ENCODE measurements at places on chromosomes 1 and 21.

GRCh38 chr1:182662121-182662890, 22.1 kb downstream of the RGS8 start:
- DNase-seq: no peak

DNA sequence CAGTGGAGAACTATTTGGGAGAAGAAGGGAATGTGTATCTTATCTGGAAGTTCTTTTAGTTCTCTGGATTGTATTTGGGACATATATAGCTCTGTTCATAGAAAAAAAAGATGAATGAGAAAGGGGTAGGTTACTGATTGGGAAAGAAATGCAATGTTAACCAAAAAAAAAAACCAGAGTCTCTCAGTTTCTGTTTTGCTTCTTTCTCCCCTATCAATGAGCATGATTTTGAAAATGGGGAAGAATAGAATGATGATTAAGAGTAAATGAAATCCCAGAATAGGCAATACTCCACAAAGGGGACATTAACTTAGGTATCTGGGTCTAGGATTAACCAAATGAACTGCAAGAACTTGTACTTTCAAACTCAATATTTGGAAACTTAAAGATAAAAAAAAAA, 92.9 kb downstream of the RHOU start:
- no peak for DNase-seq

- DNase-seq: no peak
Measured at GRCh38 chr21:14615359-14615974, 69.4 kb upstream of the SAMSN1 start.

DNA sequence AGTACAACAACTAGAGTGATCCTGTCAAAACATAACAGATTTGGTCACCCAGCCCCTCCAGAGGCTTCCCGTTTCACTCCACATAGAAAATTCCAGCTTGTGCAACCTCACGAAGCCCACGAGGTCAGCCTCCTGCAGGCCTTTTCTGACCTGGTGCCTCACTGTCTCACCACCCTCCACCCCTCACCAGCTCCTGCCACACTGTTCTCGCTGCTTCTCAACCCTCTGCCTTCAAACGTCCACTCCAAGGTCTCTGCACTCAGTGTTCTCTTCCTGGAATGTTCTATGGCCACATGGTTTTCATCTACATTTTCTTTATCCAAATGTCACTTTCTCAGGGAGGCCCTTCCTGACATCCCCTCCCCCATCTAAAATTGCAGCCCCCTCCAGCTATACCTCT, 178.9 kb downstream of the DHRS3 start:
- DNase-seq: no peak

DNA sequence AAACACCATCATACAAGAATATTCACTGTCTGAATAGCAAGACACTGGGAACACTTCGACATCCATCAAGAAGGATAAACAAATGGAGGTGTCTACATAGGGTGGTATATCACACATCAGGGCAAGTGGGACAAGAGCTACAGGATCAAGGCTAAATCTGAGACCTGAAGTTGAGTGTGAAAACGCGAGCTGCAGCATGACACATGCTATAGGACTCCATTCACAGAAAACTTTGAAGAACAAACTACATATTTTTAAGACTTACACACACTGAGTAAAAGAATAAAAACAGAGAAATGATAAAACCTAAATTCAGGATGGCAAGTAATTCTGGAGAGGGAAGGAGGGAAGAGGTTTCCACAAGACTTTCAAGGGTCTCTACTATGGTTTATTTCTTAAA, 2.1 kb downstream of the TTC39A start:
- DNase-seq: no peak

GRCh38 chr1:87392248-87393192, 63.8 kb downstream of the LMO4 start:
- DNase-seq: peak; percentile 63

DNA sequence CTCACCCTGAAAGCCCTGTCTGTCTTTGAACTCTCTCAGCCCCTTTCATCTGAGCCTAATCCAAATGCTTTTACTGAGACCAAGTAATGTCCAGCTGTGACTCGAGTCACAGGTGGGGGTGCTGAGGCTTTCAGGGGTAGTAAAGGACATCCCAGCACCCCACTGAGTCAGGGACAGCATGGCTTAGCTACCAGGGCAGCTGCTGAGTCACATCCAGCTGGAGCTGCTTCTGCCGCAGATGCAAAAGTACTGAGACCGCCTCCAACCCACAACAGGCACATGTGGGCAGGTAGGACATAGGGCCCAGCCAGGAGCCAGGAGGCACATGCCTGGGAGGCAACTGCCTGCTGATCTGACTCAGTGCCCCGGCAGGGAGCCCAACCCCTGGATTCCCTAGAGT, 6.7 kb upstream of the VSIG8 start:
- DNase-seq: peak; percentile 41

GRCh38 chr21:14878971-14879370, 185.8 kb downstream of the NRIP1 start:
- DNase-seq: no peak

- no peak for DNase-seq
Measured at GRCh38 chr1:201022820-201023516, 546 bp downstream of the KIF21B start.

DNA sequence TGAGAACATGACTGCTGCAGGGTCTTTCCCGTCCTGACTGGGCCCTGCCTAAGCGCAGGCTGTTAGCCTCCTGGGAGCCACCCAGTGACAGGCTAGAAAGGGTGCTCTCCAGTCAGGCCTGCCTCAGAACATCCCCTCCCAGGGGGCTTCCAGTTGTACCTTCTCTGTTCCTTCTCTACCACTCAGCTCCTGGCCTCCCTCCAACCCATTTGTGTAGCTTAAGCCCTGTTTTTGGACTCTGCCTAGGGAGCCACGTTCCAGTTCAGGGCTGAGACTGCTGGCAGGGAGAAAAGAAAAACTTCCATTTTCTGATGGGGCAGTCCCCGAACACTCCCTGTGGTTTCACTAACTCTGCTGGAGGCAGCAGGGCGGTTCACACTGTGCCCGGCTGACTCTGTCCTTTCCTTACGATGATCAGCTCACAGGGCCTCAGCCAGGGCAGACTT, 15.3 kb upstream of the POU3F1 start:
- DNase-seq: no peak

DNA sequence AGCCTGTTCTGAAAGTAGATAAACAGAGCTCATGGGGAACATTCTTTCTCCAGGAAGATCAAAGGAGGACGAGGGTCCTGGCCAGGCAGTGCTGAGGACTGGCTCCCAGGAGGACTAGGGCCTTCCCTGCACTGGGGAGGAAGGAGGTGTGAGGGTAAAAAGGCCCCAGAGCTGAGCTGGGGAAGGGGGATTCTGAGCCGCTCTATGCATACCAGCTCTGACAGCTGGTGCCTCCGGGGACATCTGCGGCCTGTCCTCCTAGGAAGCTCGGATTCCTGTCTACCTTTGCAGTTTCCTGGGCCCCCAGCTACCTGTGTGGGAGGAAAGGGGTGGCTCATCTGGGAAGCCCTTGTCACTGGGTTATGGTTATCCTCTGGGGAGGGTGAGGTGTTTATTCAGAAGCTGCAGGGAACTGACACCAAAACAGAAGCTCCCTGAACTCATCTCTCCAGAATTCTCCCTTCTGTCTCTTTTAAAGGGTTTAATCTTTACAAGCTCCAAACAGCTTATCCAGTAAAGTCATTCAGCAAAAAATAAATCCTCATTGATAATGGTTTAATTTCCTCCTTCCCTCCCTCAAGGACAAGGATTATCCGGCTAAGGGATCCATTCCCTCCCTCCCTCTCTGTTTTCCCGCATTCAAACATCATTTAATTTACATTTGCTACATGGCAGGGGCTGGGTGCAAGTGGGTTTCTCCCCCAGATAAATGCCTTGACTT, 31.0 kb downstream of the NENF start:
- DNase-seq: no peak

DNA sequence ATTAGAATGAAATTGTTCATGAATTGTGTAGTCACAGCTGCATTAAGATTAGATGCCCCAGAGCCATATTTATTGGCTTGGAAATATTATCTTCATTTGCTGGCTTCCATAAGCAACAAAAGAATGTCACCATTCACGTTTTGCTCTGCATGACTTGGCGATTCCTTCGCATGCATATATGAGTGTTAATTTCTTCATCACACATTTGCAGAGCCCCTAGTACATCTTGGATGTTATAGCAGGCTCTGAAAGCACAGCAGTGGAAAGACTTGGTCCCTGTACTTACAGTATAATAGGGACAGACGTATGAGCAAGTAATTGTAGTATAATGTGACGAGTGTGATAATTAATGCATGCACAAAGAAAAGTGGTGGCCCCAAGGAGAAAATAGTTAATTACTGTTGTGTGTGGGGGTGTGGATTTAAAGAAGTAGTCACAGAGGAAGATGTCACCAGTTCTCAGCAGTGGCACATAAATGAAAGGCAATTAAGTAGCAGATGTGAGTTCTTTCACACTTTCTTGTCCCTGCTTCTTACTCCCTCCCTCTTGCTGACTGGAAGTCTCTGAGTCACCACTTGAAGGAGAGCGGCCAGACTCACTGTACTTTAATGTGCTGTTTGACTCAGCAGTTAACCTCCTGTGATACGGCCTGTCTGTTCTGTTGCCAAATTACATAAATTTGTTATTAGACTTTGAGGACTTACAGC, 21.0 kb downstream of the S100A10 start:
- peak; percentile 89 for DNase-seq

GRCh38 chr1:30768830-30769718, 11.5 kb upstream of the LAPTM5 start:
- DNase-seq: no peak

- DNase-seq: no peak
Measured at GRCh38 chr1:243562473-243562872, 287.6 kb downstream of the AKT3 start.

DNA sequence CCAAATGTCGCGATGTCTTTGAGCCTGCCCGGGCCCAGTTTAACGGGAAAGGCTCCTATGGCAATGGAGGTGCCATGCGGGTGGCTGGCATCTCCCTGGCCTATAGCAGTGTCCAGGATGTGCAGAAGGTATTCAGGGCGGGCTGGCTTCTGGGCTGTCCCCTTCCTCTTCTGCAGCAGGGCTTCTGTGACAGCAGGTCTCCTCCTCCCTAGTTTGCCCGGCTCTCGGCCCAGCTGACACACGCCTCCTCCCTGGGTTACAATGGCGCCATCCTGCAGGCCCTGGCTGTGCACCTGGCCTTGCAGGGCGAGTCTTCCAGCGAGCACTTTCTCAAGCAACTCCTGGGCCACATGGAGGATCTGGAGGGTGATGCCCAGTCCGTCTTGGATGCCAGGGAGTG, 3.0 kb downstream of the ADPRS start:
- DNase-seq: no peak

DNA sequence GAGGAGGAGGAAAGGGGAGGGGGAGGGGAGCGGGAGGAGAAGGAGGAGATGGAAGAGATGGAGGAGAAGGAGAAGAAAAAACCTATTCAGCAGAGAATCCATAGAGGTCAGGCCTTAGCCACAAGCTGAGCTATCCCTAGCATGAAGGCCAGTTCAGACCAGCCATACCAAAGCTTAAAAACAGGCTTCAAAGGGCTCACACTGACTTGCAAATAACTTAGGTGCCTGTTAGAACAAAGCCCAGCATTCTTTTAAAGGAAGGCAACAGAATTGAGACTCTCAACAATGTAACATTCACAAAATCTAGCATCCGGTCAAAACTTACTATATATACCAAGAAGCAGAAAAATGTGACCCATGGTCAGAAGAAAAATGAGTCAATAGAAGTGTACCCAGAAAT, 43.6 kb upstream of the IFFO2 start:
- DNase-seq: no peak

All from LoVo (cell line).